ENCODE measurements at places on chromosomes 1 and 21. TPM values are rescaled to one million over a fixed set of nuclear protein-coding genes. Genes with fewer than 3 reads are reported as not detected.

The BSDC1 gene
- 150 TPM for total RNA-seq

GRCh38 chr21:18655931-18656330 lies 252.3 kb upstream of the TMPRSS15 start:
- no peak overlapping the region for H3K4me3 ChIP-seq
- no peaks in the 10 kb centered on the region for H3K4me1 ChIP-seq
- no peak overlapping the region for H3K27ac ChIP-seq
- no peaks in the 10 kb centered on the region for H3K36me3 ChIP-seq
- no peak for DNase-seq

DNA sequence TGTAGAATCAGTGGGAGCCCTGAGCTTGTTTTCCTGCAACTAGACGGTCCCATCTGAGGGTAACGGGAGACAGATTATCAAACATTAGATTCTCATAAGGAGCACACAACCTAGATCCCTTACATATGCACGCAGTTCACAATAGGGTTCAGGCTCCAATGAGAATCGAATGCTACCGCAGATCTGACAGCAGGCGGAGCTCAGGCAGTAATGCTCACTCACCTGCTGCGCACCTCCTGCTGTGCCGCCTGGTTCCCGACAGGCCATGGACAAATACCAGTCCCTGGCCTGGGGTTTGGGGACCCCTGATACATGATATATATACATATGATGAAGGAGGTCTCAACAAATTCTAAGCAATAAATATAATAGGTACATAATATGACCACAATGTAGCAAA lies 19.7 kb upstream of the SMIM12 start:
- no peaks in the 10 kb centered on the region for H3K4me1 ChIP-seq
- no peak overlapping the region for H3K27ac ChIP-seq
- H3K36me3 ChIP-seq, result no peaks in the 10 kb centered on the region
- peaks cover 6% of the 10 kb centered on the region for H3K27me3 ChIP-seq
- DNase-seq, result no peak

GRCh38 chr1:98221923-98222322 lies 301.1 kb upstream of the DPYD start:
- peaks cover 2% of the 10 kb centered on the region for H3K27me3 ChIP-seq
- no peaks in the 10 kb centered on the region for H3K4me1 ChIP-seq

- H3K36me3 ChIP-seq, result peaks cover 21% of the 10 kb centered on the region
- peaks cover 58% of the 10 kb centered on the region for H3K4me1 ChIP-seq
- no peak for DNase-seq
- no peaks in the 10 kb centered on the region for H3K27me3 ChIP-seq
Measured at GRCh38 chr1:32797456-32797855, 19.7 kb downstream of the YARS1 start.

GRCh38 chr1:9164532-9164900 lies 35.6 kb upstream of the GPR157 start:
- peaks cover 3% of the 10 kb centered on the region for H3K4me1 ChIP-seq
- H3K27ac ChIP-seq, result no peak overlapping the region
- no peak overlapping the region for H3K4me3 ChIP-seq
- H3K27me3 ChIP-seq, result no peaks in the 10 kb centered on the region
- no peak for DNase-seq
- H3K36me3 ChIP-seq, result no peaks in the 10 kb centered on the region

The MPZ gene
- 8.7 TPM for total RNA-seq

DNA sequence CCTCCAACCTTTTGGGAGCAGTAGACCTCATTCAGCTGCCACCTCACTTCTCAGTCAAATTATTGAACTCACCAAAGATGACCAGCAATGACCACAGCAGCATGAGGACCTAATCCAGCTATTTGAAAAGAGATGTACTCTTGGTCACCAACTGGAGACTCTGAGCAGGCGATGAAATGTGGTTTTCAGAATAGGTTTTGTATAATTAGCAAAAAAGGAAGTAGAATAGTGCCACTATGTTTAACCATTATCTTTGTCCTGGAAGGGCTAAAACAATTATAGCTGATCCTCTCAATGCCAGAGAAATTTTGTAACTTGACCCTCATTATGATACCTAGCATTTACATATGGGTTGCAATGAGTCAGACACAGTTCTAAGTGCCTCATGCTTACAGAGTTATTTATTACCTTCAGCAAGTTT lies at the start of gene FCRL2:
Gene FCRL2, minus strand, starts transcription at position 162 of the 421 bp plus-strand sequence. Its CDS starts 59 bp downstream, at position 103.
- peaks cover 26% of the 10 kb centered on the region for H3K4me1 ChIP-seq
- no peak for DNase-seq
- H3K36me3 ChIP-seq, result no peaks in the 10 kb centered on the region
- no peaks in the 10 kb centered on the region for H3K27me3 ChIP-seq

GRCh38 chr1:195580988-195581387 lies 1027.3 kb downstream of the KCNT2 start:
- H3K27ac ChIP-seq, result no peak overlapping the region
- no peaks in the 10 kb centered on the region for H3K36me3 ChIP-seq
- no peak overlapping the region for H3K4me3 ChIP-seq

GRCh38 chr1:38875811-38876210 lies 2.7 kb upstream of the MYCBP start:
- no peak overlapping the region for H3K27ac ChIP-seq
- no peak overlapping the region for H3K4me3 ChIP-seq
- H3K27me3 ChIP-seq, result no peaks in the 10 kb centered on the region
- H3K36me3 ChIP-seq, result no peaks in the 10 kb centered on the region
- no peak for DNase-seq

DNA sequence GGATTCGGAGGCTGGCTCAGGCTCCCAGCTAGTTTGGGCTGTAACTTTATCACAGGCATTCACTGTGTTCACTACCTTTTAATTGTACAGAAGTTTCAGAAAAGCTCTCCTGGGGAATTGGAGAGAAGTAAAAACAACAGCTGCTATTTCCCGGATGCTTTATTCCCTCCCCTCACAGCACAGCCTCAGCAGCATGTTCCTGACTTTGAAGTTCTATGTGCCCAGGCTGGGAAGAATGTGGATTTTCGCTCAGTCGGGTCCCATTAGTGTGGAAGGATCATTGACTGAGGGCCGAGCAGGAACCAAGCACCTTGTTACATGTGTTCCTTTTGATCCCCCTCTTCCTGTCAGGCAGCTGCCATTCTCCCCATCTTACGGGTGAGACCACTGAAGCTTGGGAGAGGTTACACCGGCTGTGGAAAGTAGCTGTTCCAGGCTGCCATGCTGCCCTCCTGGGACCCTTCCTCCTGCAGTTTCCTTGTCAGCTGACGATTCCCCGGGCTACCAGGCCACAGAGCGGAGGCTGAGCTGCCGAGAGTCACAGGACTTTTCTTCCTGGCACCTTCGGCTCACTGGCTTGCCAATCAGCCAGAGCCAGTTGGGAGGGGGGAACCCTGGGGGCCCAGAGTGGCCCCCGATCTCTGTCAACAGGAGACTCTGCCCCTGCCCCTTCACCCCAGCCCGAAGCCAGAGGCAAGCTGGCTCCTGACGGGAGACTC lies 223.1 kb upstream of the TMEM51 start:
- peaks cover 7% of the 10 kb centered on the region for H3K27me3 ChIP-seq
- DNase-seq, result no peak
- H3K36me3 ChIP-seq, result no peaks in the 10 kb centered on the region
- H3K4me3 ChIP-seq, result no peak overlapping the region

The SLAMF9 gene
- not detected for total RNA-seq

GRCh38 chr1:208059409-208060001 lies 148.6 kb upstream of the CD34 start:
- no peaks in the 10 kb centered on the region for H3K4me1 ChIP-seq
- no peak overlapping the region for H3K27ac ChIP-seq
- H3K27me3 ChIP-seq, result no peaks in the 10 kb centered on the region
- no peaks in the 10 kb centered on the region for H3K36me3 ChIP-seq
- DNase-seq, result no peak

DNA sequence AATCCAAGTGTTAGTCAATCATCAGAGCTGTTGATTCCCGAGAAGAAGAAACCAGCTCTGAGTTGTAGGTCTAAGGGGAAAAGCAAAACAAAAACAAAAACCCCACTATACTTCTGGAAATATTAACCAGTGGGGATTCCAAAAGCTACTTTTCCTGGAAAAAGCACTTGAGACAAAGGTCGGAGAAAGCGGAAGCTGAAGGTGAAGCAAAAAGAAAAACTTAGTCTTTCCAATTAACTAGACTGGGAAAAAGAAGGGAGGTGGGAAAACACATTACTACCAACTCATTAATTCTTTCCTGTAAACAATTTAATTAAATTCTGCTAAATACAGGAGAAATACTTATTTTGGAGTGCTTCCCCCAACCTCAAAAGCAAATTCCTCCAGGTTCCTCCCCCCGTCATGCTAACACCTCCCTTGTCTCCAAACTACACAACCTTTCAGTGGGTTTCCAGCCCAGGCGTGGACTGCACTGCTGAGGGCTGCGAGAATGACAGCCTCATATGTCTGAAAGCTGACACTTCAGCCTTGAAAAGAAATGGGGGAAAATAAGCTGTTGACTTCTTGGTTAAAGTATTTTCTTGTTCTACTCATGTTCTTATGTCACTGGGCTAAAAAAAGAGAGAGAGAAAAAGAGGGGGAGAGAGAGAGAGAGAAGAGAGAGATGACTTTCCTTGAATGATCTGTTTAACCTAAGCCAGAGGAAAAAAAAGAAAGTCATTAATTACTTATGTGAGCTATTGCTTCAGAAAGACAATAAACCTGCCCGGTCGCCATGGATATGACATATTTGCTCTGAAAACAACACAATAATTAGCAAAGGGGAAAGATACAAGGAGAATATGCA lies 5.1 kb downstream of the CASZ1 start:
- no peaks in the 10 kb centered on the region for H3K36me3 ChIP-seq
- no peak overlapping the region for H3K4me3 ChIP-seq
- H3K27ac ChIP-seq, result no peak overlapping the region
- peaks cover 17% of the 10 kb centered on the region for H3K4me1 ChIP-seq
- no peak for DNase-seq
- peaks cover 25% of the 10 kb centered on the region for H3K27me3 ChIP-seq

- no peaks in the 10 kb centered on the region for H3K27me3 ChIP-seq
- DNase-seq, result peak; percentile 50
- H3K27ac ChIP-seq, result peak overlapping the region; percentile 64
- H3K4me3 ChIP-seq, result no peak overlapping the region
- peaks cover 6% of the 10 kb centered on the region for H3K36me3 ChIP-seq
Measured at GRCh38 chr1:226711976-226712741, 26.9 kb downstream of the ITPKB start.

DNA sequence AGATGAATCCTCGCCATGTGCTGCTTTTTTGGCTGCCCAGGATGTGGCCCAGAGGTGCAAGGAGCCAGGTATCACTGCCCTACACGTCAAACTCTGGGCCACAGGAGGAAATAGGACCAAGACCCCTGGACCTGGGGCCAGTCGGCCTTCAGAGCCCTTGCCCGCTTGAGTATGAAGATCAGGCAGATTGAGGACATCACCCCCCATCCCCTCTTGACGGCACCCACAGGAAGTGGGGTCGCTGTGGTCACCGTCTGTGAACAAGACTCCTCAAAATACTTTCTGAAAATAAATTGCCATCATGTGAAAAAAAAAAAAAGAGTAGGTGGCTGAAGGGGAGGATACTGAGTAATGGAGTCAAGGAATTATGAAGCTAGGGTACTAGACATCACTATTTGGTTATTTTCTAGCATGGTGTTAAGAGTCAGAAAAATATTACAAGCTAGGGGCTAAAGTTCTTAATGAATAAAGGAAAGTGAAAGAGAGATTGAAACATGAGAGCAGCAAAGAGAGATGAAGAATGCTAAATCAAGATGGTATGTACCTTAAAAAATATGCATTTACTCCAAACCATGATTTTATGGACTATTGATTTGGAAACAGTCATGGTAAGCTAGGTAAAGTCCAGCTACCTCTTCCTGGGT lies 84.9 kb downstream of the CLEC20A start:
- peaks cover 4% of the 10 kb centered on the region for H3K4me1 ChIP-seq
- no peak for DNase-seq
- no peak overlapping the region for H3K27ac ChIP-seq
- no peaks in the 10 kb centered on the region for H3K36me3 ChIP-seq

DNA sequence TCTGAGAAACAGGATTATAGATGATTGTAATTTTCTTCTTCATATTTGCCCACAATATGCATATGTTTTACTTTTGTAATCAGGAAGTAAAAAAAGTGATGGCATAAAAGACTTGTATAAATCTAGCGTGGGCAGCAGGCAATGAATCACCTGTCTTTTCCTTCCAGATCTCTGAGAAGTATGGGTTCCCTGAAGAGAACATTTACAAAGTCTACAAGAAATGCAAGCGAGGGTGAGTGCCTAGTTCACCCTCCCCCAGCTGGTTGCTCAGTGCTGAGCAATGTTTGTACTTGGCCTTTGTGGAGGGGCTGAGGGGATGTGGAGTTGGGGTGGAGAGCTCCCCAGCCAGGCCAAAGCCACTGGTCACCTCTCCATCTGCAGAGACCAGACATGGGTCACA lies 30.7 kb downstream of the GRHL3 start:
- no peak overlapping the region for H3K27ac ChIP-seq
- no peaks in the 10 kb centered on the region for H3K4me1 ChIP-seq
- DNase-seq, result no peak
- no peak overlapping the region for H3K4me3 ChIP-seq
- H3K27me3 ChIP-seq, result no peaks in the 10 kb centered on the region
- H3K36me3 ChIP-seq, result no peaks in the 10 kb centered on the region

DNA sequence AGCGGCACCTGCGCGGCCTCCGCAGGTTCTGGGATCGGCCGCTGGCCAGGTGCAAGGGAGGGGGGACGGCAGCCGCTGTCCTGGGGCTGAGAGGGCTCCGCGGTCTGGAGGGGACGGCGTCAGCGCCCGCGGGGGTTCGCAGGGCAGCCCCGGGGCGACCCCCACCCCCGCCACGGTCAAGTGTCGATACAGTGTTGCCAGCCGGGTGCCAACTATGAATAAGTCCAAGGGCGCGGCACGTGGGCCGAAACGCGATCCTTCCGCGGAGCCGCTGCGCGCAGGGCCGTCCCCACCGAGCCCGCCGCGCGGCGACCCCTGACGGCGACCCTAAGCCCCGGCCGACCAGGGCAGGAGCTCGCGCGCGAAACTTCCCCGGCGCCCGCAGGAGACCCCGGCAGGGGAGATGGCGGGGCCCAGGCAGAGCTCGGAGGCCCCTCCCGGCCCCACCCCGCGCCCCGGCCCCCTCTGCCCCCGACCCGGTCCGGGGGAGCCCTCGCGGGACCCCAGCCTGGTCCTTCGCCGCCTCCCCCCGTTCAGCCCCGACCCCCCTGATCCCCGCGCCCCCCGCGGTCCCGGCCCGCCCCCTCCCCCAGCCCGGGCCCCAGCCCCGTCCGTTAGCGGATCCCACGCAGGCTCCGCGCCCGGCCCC lies 586 bp upstream of the AGPAT3 start:
- peaks cover 21% of the 10 kb centered on the region for H3K4me1 ChIP-seq
- no peak overlapping the region for H3K4me3 ChIP-seq
- H3K36me3 ChIP-seq, result no peaks in the 10 kb centered on the region
- H3K27ac ChIP-seq, result no peak overlapping the region

DNA sequence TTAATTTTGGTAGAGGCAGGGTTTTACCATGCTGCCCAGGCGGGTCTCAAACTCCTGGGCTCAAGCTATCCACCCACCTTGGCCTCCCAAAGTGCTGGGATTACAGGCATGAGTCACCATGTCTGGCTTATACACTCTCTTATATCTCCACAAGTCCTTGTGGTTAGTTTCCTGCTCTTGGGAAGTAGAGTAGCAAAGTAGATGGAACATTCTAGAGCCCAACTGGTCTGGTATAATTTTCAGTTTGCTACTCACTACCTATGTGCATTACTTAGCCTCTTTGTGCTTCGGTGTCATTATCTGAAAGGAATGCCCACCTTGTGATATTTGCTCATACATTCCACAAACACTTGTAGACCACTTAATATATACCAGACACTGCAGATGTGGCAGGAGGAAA lies 96.6 kb upstream of the IPO9 start:
- no peaks in the 10 kb centered on the region for H3K27me3 ChIP-seq
- no peaks in the 10 kb centered on the region for H3K4me1 ChIP-seq
- no peak overlapping the region for H3K27ac ChIP-seq
- H3K4me3 ChIP-seq, result no peak overlapping the region

The HEYL gene
- not detected for total RNA-seq

- no peaks in the 10 kb centered on the region for H3K36me3 ChIP-seq
- no peak overlapping the region for H3K4me3 ChIP-seq
- H3K4me1 ChIP-seq, result peaks cover 8% of the 10 kb centered on the region
- no peak overlapping the region for H3K27ac ChIP-seq
- H3K27me3 ChIP-seq, result no peaks in the 10 kb centered on the region
Measured at GRCh38 chr1:37455516-37455915, 18.9 kb upstream of the ZC3H12A start.

Measured in natural killer cell (primary cell).